Activated T-cell treated with anti-CD3 and anti-CD28 coated beads, Interleukin-2, amount 50 U/mL, for 72 hours (primary cell): ENCODE measurements at places on chromosomes 2 and 18.

DNA sequence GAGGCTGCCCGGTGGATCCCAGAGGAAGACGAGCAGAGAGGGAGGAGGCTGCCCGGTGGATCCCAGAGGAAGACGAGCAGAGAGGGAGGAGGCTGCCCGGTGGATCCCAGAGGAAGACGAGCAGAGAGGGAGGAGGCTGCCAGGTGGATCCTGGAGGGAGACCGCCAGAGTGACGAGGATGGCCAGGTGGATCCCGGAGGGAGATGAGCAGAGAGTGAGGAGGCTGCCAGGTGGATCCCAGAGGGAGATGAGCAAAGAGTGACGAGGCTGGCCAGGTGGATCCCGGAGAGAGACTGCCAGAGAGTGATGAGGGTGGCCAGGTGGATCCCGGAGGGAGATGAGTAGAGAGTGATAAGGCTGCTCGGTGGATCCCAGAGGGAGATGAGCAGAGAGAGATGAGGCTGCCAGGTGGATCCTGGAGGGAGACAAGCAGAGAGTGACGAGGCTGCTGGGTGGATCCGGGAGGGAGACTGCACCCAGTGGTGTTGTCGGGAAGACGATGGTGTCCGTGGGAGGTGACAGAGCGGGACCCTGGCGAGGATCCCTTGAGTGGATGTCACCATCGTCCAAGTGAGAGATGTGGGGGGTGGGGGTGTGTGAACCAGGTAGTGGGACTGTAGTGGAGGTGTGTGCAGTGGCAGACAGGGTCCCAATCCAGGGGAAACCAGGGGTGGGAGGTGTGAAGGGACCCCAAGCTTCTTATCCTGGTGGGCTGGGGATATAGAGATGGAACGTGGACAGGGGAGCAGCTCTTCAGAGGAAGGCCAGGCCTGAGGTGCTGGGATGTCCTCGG is 22.3 kb downstream of the DCDC2C start:
- DNase-seq = no peak

- no peak for DNase-seq
Measured at GRCh38 chr2:101349893-101350662, 37.2 kb downstream of the CREG2 start.

DNA sequence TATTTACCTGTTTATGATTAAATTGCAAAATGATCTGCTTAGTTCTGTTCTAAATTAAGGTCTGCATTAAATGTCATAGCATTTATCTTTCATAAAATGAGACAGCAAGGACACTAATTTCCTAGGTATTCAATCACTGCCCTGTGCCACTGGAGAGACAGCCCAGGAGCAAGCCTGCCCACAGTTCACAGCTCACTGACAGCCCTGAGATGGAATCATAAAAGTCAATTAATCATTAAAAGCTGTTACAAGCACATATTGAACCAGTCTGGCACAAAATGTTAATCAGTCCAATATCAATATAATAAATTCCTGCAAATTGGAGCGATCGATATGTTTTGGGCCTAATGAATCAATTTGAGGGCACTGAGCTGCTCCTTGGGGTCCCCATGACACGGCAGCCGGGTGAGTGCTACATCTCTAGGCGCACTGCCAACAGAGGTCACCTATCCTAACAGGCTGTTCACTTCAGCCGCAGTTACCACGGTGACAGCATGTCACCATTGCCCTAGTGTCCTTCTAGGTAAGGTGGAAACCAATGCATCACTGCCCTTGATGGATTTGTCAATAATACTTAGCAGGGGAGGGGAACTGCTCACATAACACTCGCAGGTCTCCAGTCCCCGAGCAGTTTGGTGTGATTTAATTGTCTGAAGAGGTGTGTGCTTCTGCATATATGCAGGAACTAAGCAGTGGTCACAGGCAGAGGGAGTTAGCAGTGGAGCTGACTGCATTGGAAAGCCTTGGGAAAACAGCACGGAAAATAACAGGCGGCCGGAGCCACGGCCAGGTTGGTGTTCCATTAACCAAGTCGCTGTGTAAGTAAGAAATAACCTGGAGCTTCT is 47.3 kb downstream of the POU3F3 start:
- no peak for DNase-seq

GRCh38 chr2:201208563-201209252 is 25.8 kb downstream of the CASP10 start:
- DNase-seq = no peak

DNA sequence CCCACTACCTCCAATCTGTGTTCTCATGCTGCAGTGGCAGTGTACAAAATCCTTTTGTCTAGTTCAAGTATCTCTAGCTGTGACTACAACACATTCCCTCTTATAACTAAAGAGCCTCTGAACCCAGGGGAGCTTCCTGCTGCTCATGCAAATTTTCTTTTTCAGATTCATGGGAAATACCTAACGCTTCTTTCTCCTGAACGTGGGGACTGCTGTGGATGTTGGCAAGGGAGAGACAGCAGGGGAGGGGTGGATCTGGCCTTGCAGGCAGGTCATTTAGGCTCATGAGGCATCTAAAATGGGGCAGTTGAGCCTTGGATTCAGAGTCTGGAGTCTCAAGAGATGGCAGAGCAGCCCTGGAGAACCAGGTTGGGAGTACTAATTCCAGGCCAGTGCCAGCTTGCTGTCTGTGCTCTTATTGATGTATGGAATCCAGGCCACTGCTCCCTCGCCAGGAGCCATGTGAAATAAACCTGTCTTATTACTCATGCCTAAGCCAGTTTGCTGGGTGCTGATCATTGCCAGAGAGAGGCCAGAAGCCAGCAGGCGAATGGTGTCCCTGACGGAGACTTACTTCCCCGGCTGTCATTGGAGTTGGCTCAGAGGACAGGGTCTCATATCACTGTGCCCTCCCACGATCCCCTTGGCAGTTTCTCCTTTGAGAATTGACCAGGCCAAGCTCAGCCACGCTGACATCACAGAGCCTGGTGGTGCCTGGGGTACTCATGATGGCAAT is 29.2 kb upstream of the TNP1 start:
- no peak for DNase-seq

GRCh38 chr2:26268213-26268612 is 23.5 kb downstream of the HADHB start:
- no peak for DNase-seq

DNA sequence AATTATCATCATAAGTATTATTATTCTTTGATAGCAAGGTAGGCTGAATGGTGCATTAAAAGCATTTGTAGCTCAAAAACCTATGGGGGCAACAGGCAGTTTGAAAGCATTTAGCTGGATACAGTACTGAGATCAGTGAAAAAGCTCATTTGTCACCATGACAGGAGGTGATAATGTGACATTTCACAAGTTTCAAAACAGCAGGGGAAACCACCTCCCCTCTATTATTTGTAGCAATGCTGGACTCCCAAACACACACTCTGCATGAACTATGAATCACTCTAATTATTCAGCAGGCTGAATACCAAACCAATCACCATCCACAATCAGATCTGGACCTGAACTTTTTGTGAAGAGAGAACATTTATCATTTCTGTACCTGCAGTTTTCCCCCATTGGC is 63.4 kb downstream of the MYO5B start:
- DNase-seq = no peak

GRCh38 chr18:8942909-8943545 is 159.5 kb upstream of the NDUFV2 start:
- DNase-seq = no peak

- no peak for DNase-seq
Measured at GRCh38 chr18:28095631-28096030, 81.3 kb downstream of the CDH2 start.

- no peak for DNase-seq
Measured at GRCh38 chr2:99469394-99469793, 20.4 kb downstream of the REV1 start.

GRCh38 chr2:144426981-144427479 is 92.9 kb downstream of the ZEB2 start:
- no peak for DNase-seq

DNA sequence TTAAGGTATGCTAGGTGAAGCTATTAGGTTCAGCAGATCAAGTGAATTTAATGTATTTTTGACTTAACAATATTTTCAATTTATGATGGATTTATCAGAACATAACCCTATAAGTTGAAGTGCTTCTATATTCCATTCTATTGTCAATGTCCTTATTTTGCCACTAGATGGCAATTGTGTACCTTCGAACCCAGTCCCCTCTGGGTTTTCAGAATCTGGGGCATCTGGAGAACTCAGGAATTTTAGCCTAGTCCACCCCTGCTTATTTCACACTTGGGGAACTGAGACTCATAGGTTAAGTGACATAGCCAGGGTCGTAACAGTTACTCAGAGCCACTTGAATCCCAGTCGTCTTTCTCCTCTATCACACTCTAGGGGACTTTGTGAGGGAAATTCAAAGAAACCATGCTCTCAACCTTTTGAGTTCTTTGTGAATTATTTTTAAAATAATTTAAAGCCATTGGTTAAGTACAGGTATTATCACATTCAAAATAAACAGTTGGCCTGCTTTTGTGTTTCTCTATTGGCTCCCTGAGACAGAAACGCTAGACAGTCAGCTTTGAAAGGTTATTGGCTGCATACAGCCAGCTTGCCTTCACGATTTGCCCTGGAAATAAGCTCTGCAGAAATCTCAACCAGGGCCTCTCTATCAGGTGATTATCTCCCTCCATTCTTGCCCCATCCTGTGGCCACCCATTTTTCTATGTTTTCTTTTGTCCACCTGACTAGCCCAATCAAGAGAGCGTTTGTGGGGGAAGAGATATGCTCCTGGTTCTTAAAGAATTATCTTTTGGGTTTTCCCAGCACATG is 145.0 kb downstream of the TTC27 start:
- no peak for DNase-seq
